ENCODE measurements at places on chromosomes 6 and 20.

- DNase-seq, result no peak
Observed at GRCh38 chr20:53664121-53664520, 70.5 kb upstream of the ZNF217 start.

DNA sequence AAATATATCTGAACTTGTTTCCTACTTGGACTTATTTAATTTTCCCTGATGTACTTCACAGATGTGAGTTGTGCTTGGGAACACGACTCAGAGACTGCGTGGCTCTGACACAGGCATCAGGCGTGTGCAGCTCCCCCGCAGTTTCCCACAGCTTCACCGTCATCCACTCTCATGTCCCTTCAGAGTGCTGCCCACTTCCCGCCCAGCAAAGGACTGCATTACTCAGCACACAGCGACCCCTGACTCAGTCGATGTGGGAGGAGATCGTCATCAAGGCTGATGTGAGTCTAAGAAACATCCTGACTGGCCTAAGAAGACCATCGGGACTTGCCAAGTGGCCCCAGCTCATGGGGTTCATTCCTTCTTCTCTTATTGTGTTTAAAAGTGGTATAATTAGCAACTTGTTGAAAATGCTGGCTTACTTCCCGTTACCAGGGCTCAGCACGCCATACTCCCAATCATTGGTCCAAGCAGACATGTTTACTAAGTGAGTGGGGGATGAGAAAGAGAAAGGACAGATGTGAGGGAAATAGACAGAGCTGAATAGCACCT is 539.4 kb upstream of the JARID2 start:
- peak; percentile 60 for DNase-seq

DNA sequence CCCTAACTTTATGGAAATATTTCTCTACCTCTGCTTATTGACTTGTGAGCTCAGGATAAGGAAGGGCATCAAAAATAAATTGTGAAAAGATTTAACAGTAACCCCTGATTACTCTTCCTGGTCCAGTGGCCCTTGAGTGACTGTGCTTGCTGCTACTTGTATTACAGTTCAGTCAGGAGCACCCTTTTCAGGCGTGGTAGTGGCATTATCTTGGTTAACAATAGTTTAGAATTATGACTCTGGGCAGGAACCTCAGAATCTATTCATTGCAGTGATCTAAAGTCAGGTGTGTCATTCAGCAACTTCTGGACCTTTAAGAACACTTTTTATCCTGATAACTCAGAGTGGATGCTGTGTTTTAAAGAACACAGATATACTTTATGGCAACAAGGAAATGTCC is 43.4 kb downstream of the FAM135A start:
- no peak for DNase-seq

- DNase-seq, result no peak
Observed at GRCh38 chr6:44020148-44020547, 107.1 kb downstream of the MRPL14 start.

GRCh38 chr6:44538131-44538806 is 150.8 kb downstream of the CDC5L start:
- DNase-seq, result no peak

GRCh38 chr20:24829649-24830370 is 119.3 kb upstream of the CST7 start:
- DNase-seq, result no peak

GRCh38 chr6:89008001-89008814 is 44.8 kb upstream of the RNGTT start:
- DNase-seq, result no peak

DNA sequence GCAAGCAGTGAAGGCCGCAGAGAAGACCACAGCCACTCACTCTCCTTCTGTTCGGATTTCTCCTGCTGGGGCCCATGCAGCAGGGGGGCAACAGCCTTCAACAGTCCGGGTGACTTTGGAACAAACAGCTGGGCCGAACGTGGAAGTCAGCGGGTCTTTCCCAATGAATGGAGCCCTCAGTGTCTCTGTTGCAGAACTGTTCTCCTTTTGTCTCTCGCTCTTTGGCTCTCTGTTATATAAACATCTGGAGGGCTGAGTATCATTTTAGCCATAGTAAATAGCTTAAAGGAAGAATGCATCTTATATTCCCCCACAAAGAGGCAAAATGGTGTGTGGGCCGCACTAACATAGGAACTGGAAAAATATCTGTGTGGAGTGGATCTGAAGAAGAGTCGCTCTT is 136.7 kb upstream of the RALGAPA2 start:
- no peak for DNase-seq
